ENCODE measurements at places on chromosomes 7 and 10.

- DNase-seq: no peak
Measured at GRCh38 chr10:111493024-111493625, 416.3 kb downstream of the ADRA2A start.

GRCh38 chr7:2495418-2496299 is 19.5 kb upstream of the GRIFIN start:
- no peak for DNase-seq

- DNase-seq: no peak
Measured at GRCh38 chr7:74020390-74020789, 7.6 kb upstream of the ELN start.

DNA sequence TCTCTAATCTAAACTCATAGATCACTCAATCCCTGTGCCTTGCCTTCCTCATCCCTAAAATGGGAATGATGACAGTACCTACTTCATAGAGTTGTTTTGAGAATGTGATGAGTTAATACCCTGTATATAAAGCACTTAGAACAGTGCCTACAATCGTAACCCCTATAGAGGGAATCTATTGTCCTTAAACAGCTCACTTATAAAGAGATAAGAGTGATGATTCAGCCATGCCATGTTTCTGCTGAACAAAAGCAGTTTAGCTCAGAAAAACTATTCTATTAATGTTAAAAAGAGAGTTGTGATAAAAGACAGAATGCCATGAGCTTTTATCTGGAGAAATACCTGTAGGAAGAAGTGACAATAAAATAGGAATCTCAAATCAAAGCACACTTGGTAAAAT is 63.6 kb downstream of the CUBN start:
- DNase-seq: no peak

DNA sequence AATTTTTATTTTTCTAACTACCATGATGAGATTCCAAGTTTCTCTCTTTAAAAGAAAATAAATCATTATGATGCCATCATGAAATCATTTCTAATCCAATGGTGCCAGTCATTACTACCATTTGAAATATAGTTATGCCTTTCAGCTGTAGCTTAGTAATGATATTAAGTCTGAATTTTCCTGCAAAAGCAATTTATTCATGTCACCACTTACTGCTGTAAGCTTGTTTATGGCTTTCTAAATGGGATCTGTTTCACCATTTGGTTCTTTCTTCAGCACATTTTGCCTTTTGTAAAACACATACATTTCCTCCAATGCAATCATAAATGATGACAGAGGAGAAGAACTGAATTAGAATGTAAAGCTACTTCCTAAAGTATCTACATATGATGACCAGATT is 130.5 kb downstream of the SEM1 start:
- no peak for DNase-seq

- DNase-seq: no peak
Measured at GRCh38 chr7:157813053-157813452, 476.2 kb downstream of the DNAJB6 start.
